ENCODE measurements at places on chromosomes 3 and 15.

GRCh38 chr3:112640276-112640929, 540 bp downstream of the CCDC80 start:
- no peak for DNase-seq

- no peak for DNase-seq
Measured at GRCh38 chr3:153313302-153313965, 151.4 kb downstream of the RAP2B start.

GRCh38 chr15:79832367-79833120, 64.3 kb downstream of the MTHFS start:
- DNase-seq = no peak

- peak; percentile 75 for DNase-seq
Measured at GRCh38 chr15:91852741-91853510, 582 bp upstream of the SLCO3A1 start.

- DNase-seq = no peak
Measured at GRCh38 chr15:42503825-42504224, 8.4 kb downstream of the SNAP23 start.

GRCh38 chr3:55623786-55624185, 136.7 kb upstream of the WNT5A start:
- DNase-seq = no peak

- no peak for DNase-seq
Measured at GRCh38 chr3:124934577-124934976, at the start of gene MUC13. MUC13 (minus strand) TSS chr3:124934751; CDS start chr3:124934712, 39 bp downstream.

All from activated T-cell treated with anti-CD3 and anti-CD28 coated beads for 48 hours (primary cell).